ENCODE measurements at places on chromosomes 1 and 21. TPM values are rescaled to one million over a fixed set of nuclear protein-coding genes. Genes with fewer than 3 reads are reported as not detected.

- DNase-seq: no peak
Observed at GRCh38 chr1:96756789-96757188, 35.2 kb downstream of the PTBP2 start.

- no peak for DNase-seq
Observed at GRCh38 chr1:154115180-154115579, 39.7 kb downstream of the NUP210L start.

- DNase-seq: no peak
Observed at GRCh38 chr1:110800079-110800478, 72.9 kb upstream of the CD53 start.

DNA sequence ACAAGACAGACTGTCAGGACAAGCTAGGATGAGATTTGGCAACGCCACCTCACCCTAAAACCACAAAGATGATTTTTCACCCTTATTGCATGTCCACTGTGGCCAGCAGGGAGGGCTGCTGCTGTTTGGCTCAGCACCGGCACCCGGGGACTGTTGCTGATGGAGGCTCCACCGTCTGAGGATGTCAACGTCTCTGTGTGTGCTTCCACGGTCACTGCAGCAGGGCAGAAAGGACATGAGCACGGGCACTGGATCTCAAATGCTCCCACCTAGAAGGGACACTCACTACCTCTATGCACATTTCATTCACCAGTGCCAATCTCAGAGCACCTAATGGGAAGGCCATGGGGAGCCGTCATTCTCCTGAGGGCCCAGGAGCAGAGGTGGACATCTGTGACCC is 599.6 kb downstream of the PTPRU start:
- DNase-seq: no peak

DNA sequence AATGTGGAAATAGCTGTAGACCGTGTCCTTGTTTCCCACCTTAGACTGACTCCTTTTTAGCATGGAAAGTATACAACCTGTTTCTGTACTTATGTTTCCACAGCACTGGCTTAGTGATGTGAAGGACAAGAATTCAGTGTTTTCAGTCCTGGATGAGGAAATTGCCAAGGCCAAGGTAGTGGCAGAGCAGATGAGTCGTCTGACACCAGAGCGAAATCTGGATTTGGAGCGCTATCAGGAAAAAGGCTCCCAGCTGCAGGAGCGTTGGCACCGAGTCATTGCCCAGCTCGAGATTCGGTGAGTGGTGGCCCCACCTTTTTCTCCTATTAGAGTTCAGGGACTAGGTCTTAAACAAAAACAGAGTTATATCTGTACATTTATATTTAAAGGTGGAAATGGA is 112.6 kb downstream of the MACF1 start:
- no peak for DNase-seq

GRCh38 chr1:231340328-231341013 is 2.4 kb downstream of the SPRTN start:
- no peak for DNase-seq

DNA sequence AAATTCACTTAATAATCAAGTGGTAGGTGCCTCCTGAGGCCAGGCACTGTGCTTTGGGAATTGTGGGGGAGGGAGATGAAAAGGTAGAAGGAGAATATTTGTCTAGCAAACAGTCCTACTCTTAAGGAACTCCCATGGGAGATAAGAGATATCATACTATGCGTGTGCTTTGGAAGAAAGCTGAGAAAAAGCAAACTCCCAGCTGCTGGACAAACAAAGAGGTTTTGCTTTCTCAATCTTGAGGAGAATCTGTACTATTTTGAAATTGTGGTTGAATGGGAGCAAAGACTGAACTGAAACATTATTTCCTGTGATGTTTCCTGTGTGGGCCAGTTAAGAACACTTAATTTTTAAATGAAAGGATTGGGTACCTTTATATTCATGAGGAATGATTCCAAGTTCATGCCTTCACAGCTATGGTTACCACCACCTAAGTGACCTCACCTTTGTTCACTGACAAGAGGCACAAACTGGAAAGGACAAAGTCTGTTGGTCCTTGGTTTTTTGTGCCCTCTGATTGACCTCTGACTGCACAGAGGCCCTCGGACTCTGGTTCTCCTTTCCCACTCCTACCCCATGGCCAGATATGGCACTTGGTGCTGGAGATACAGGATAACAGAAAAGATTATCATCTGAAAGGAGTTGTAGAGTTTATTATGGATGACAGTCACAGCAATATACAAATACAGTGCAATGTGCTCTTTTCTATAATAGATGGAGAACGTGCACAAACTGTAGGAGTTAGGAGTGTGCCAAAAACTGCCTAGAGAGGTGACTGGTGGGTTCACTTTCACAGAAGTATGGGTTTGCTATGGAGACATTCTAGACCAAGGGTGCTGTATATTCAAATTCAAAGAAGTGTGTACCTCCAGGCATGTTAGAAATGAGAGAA is 1.6 kb downstream of the CD53 start:
- DNase-seq: no peak

The RIIAD1 gene
- total RNA-seq: not detected
